ENCODE measurements at places on chromosomes 13 and 19. TPM values are rescaled to one million over a fixed set of nuclear protein-coding genes. Genes with fewer than 3 reads are reported as not detected.

Gene PLPPR2
- total RNA-seq, result 14.5 TPM

Gene INSL3
- not detected for total RNA-seq

Gene HIF3A
- total RNA-seq, result 1.1 TPM

Gene TMEM150B
- total RNA-seq, result not detected

Gene KANK3
- total RNA-seq, result 1.0 TPM

Gene SOX1
- not detected for total RNA-seq

Gene SPART
- 152 TPM for total RNA-seq

Gene ZNF66
- 5.2 TPM for total RNA-seq

Gene CSNK1G2
- total RNA-seq, result 78.4 TPM

DNA sequence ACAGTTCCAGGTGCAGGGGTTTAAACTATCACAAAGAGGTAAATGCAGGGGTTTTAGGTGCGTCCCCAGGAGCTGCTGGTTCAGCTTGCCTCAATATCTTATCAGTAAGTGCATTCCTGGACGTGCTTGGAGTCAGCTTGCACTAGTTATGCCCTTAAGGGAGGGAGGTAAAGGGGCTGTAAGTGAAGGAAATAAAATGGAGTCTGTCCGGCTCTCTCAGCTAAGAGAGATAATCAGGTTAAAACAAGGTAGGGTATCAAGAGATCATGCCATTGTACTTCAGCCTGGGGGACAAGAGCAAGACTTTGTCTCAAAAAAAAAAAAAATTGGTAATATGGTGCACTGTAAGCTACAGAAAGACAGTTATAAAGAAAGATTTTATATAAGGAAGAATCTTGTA lies 69.7 kb downstream of the ZNF100 start:
- DNase-seq, result no peak

- DNase-seq, result peak; percentile 96
Observed at GRCh38 chr19:11089254-11090013, at the start of gene LDLR. Gene LDLR (plus strand): TSS chr19:11089463. CDS start chr19:11089549, 86 bp downstream.

GRCh38 chr19:40928850-40929249 lies 46.8 kb upstream of the CYP2A7 start:
- DNase-seq, result no peak

GRCh38 chr13:31050486-31051400 lies 111.0 kb downstream of the HSPH1 start:
- DNase-seq, result peak; percentile 28

DNA sequence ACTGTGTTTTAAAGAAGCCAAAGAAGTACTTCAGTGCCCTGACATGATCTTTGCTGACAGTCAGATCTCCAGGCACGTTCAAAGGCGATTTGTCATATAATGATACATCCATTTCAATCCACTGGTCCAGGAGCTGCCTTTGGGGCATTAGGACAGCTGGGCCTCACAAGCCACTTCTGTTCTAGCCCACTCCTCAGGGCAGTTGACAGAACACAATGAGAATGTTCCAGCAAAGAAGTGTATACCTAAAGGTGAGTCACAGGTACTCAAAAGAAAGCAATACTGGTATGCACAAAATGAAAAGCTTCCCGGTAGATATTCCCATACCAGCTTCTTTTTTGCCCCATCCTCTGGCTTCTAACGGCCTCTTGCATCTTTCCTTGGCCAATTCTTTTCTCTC lies 12.5 kb upstream of the MAP3K10 start:
- no peak for DNase-seq

GRCh38 chr19:17751103-17751911 lies at the start of gene FCHO1:
Gene FCHO1 (plus strand): TSS chr19:17751477. CDS start chr19:17755165, 3,688 bp downstream.
- DNase-seq, result no peak

DNA sequence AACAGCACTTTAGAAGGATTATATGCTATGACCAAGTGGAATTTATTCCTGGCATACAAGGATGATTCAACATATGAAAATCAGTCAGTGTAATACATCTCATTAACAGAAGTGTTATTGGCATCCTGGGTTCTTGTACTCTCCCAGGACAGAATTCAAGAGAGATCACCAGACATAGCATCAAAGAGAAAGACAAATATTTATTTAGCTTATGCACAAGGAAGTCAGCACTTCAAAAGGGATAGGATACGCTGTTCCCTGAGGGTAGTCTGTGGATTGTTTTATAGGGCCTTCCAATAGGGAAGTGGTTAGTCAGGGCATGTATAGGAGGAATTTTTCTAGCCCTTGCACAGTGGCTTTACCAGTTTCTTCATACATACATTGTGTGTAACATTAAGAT lies 1238.0 kb downstream of the PCDH17 start:
- peak; percentile 54 for DNase-seq

DNA sequence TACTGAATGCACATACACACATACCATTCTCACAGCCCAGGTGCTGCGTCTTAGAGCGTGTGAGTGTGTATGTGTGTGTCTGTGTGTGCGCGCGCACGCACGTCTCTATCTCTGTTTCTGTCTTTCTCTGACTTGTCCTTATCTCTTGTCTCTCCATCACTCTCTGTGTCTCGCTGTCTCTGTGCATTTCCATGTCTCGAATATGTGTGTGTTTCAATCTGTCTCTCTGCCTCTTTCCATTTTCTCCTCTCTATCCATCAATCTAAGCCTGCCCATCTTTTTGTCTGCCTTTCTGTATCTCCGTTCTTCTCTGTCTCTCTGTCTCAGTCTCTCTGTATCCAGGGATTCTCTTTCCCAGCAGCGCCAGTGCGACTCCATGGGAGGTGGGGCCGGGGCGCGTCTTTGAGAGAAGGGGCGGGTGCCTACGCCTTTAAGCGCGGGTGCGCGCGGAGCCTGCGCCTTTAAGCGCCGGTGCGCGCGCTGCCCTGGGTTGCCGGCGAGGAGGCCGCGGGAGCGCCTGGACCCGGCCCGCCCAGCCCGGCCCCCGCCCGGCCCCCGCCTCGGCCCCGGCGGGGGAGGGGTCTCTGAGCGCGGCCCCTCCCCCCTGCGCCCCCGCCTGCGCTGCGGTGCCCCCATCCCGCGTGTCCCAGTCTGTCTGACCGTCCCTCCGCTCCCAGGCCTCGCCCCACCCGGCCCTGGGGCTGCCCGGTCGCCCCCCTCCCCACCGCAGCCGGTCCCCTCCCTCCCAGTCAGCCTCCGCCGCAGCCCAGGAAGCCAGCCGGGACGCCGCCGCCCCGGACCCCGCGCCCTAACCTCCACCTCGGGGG lies at the start of gene LRFN3:
Gene LRFN3, plus strand, starts transcription at position 464 of the 827 bp plus-strand sequence. CDS start 3,052 bp downstream, outside the sequence.
- peak; percentile 14 for DNase-seq

DNA sequence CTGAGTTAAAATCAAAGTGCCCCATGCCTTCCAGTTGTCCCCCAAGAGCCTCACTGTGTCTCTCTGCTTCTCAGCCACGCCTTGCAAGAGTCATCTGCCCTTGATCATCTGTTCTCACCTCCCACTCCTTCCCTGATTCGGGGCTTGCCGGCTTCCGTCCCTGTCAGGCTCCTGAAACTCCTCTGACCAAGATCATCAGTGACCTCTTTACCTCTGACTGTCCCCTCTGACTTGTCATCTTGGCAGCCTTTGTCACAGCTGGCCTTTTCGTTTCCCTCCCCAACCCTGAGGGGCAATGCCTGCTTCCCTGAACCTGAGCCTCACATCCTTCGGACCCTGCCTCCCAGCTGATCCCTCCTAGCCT lies 66.3 kb downstream of the MAP4K1 start:
- no peak for DNase-seq

DNA sequence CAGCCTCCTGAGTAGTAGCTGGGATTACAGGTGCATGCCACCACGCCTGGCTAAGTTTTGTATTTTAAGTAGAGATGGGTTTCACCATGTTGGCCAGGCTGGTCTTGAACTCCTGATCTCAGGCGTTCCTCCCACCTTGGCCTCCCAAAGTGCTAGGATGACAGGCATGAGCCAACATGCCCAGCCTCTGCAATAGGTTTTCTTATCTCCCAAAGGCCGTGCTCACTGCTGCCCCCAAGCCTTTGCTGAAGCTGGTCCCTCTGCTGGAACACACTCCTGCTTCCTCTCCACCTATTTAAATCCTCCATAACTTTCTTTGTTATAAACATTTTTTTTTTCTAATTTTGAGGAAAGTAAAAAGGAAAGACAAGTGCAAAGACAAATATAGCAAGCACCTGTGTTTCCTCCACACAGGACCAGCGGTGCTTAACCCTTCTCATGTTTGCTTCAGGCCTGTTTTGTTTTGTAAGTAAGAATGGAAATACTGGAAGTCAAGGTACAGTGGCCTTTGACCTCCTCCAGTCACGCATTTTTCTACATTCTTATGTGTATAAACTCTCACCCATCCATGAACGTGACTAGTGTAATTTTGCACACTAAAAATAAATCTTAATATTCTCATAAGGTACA lies 14.5 kb upstream of the TNFAIP8L1 start:
- no peak for DNase-seq

GRCh38 chr13:52969373-52969772 lies 59.2 kb upstream of the OLFM4 start:
- no peak for DNase-seq

- no peak for DNase-seq
Observed at GRCh38 chr19:49071860-49072547, 495 bp downstream of the KCNA7 start.

GRCh38 chr13:94079876-94080275 lies 399.6 kb downstream of the DCT start:
- peak; percentile 66 for DNase-seq

DNA sequence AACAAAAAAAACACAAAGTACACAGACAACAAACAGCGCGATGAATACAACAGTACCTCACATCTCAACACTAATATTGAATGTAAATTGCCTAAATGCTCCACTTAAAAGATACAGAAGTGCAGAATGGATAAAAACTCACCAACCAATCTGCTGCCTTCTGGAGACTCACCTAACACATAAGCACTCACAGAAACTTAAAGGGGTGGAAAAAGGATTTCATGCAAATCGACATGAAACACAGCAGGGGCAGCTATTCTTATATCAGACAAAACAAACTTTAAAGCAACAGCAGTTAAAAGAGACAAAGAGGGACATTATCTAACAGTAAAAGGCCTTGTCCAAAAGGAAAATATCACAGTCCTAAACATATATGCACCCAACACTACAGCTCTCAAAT lies 209.5 kb downstream of the ABCC4 start:
- DNase-seq, result no peak

- peak; percentile 28 for DNase-seq
Observed at GRCh38 chr13:43551897-43552456, 234.8 kb downstream of the ENOX1 start.

GRCh38 chr19:47542030-47542475 lies 27.2 kb upstream of the NAPA start:
- no peak for DNase-seq

DNA sequence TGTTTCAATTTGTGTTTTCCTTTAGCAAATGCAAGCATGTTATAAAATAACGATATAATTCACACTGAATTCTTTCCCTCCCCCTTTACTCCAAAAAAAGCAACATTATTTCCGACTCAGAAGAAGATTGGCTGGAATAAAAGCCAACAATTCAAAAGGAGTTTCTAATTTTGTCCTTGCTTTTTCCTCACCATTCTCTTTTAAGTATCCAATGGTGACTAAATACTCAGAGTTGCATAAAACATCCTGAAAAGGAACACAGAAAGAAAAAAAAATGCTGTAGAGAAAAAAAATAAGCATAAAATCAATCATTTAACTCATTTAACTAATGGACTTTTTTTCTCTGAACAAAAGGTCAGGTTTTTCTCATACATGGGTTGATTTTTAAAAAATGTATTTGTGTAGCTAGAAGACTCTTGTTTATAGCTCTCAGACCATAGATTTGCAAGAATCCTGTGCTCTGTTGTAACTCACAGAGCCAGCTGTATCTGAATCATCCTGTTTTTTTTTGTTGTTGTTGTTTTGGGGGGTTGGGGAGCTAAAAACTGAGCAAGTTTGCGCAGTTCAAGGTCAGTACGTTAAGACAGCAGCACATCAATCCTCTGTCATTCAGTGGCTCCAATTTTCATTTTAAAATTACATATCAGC lies 108.1 kb downstream of the PCDH17 start:
- DNase-seq, result peak; percentile 31

GRCh38 chr13:91017031-91017668 lies 330.3 kb upstream of the MIR17HG start:
- peak; percentile 50 for DNase-seq

DNA sequence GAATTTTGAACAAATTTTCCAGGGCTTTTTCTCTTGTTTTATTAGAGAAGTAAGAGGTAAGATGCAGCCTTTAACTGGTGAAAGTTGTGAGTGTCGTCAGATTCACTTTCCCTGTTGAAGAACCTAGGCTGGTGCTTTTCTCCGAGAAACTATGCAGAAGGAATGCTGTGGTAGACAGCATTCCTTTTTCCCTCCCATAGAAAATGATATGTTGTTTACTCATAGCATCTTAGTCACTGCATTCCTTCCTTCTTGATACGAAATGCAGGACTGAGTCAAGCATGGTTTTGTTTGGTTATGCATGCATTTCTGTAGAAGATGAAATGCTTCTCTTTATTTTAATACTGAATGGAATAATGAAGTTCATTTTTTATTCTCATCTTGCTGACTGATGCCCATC lies 3.4 kb downstream of the ITGBL1 start:
- DNase-seq, result peak; percentile 97

GRCh38 chr19:2235381-2236063 lies 607 bp downstream of the PLEKHJ1 start:
- no peak for DNase-seq

GRCh38 chr19:45828945-45829344 lies 13.8 kb upstream of the RSPH6A start:
- no peak for DNase-seq

DNA sequence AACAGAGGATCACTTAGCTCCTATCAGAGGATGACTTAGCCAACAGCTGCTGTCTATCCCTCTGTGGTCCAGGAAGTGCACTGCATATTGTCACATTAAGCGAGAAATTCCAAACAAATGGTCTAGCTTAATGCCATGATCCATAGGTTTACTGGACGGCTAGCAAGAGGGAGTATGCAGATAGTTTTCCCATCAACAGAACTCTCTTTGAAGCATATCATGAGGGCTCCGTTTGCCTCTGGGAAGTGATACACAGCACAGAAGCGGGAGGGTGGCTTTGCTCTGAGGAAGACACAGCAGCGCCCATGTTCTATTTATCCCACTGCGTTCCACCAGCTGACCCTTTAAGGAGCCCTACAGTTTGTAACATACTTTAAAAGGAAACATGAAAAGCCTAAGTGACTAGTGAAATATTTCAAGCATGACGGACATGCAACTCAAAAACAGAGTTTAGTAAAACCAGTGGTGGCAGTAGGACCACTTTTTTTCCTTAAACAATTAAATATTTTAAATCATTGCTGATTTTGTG lies 52.7 kb downstream of the COL4A1 start:
- DNase-seq, result peak; percentile 25

Measured in renal cortical epithelial cell (primary cell).